Immature natural killer cell (primary cell): ENCODE measurements at places on chromosomes 16 and 17. TPM values are rescaled to one million over a fixed set of nuclear protein-coding genes. Genes with fewer than 3 reads are reported as not detected.
A peak's percentile ranks its signal among the peaks of the same experiment; 100 is the strongest.

CSH1 gene
- polyA plus RNA-seq = not detected

ATP6V0A1 gene
- polyA plus RNA-seq = 0.76 TPM

CLEC3A gene
- polyA plus RNA-seq = not detected

GUCY2D gene
- polyA plus RNA-seq = not detected

DNA sequence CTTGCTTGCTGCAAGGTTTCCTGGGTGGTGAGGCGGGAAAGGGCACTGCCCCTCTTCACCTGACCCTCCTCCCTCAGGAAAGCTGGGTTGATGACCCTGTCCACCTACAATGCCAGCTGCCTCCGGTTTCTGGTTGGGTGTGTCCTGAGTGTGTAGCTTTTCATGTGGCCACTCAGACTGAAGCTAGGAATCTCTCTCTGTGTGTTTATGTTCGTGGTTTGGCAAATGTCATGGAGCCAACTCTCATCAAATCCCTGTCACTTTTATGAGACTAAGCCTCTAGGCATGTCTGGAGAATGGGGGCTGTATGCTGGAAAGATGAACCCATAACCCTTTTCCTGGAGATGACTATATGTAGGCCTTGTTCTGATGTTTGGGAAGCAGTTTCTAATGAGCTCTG, 17.1 kb downstream of the PLEKHG4 start:
- H3K4me1 ChIP-seq = peaks cover 8% of the 10 kb centered on the region
- DNase-seq = no peak
- H3K36me3 ChIP-seq = no peaks in the 10 kb centered on the region
- no peak overlapping the region for H3K4me3 ChIP-seq

DNA sequence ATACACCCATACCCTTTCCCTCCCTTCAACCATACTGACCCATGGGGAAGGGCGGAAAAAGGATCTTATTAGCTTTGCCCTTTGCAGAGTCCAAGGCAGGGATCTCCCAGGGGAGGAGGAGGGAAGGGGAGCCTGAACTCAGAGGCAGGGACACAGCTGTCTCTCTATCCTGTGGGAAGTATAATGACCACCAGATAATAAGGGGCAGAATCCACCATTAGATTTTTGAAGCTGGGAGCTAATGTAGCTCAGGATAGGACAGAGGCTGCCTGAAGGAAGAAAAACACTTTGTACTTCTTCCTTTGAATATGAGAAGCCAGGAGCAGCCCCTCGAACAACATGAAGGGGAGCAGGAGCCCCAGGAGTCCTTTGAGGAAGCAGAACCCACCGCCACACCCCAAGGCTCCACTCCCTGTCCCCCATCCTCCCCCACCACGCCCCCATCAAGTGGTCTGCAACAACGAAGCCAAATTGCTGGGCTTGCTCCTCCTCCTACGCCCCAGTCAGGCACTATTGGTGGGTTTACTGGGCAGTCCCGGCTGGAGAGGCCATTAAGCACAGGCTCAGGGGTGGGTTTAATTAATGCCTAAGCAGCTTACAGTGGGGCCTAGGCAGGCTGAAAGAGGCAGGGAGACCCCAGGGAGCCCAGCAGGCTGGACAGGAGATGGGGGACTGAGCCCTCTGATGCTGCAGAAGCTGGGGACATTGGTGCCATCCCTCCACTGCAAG, 5.3 kb downstream of the MPP2 start:
- no peaks in the 10 kb centered on the region for H3K36me3 ChIP-seq
- H3K27ac ChIP-seq = no peak overlapping the region
- no peak for DNase-seq
- no peak overlapping the region for H3K4me3 ChIP-seq
- peaks cover 9% of the 10 kb centered on the region for H3K4me1 ChIP-seq
- peaks cover 9% of the 10 kb centered on the region for H3K27me3 ChIP-seq

DNA sequence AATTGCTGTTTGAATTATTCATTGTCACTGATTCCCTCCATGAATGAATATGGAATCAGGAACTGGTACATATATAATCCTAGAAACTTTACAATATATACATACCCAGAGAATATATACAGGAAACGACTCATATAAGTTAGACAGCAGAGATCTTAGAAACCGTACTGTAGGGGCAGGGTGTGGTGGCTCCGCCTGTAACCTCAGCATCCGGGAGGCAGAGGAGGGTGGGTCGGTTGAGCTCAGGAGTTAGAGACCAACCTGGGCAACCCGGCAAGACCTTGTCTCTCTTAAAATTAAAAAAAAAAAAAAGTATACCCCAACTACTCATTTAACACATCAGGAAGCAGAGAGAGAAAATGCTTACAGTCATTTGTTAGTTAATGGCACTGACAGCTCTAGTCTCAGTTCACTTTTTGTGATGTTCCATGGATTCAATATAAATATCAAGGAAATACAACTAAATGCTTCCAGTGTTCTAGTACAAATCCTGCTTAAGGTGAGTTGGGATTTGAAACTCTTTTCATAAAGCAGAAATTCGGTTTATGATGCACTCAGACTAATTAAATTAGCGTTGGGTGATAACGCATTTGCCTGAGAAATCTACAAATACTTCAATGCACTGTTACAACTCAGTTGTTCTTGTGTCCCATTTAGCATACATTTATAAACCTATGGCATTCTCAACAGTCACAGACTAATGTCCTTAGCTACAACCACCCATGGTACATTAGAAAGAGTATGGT, 5.6 kb downstream of the GLG1 start:
- H3K36me3 ChIP-seq = peaks cover 5% of the 10 kb centered on the region
- DNase-seq = peak; percentile 52
- H3K27me3 ChIP-seq = peaks cover 3% of the 10 kb centered on the region
- peaks cover 77% of the 10 kb centered on the region for H3K4me1 ChIP-seq
- H3K27ac ChIP-seq = peak overlapping the region; percentile 88

DNA sequence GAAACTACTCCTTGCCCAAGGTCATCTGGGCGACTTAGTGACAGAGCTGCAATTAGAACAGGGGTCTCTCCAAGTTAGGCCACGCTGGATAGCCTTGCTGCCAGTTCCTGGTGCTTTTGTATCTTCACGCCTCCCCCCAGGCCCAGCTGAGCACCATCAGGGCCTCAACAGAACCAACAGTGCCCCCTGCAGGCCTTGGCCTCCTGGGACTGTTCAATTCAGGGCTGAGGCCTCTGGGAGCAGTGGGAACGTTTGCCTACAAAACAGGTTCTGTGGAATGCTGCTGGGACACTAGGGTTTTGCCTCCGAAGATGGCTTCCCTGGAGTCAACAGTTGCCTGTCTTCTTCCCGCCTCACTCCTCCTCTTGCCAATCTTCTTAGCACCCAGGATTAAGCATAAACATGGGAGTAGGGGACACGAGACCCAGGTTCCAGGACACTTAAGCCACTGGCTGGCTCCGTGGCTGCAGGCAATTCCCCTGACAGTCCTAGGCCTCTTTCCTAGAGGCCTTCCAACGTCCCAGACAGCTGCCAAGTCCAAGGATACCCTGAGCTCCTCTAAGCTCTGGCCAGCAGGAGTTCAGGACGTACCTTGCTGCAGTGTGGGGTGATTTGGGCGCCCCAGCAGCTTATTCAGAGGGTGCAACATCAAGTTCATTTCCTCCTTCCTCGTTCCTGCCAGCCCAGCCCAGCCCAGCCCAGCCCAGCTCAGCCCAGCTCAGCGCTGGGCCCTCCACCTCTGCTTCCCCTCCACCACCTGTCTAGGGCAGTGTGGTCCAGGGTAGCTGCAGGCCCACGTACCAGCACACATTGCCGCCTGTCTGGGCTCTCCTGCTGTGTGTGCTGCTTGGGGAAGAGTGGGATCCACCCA, 246.6 kb upstream of the RPL38 start:
- H3K27me3 ChIP-seq = peaks cover 2% of the 10 kb centered on the region
- H3K4me1 ChIP-seq = peaks cover 4% of the 10 kb centered on the region
- DNase-seq = peak; percentile 48
- no peak overlapping the region for H3K27ac ChIP-seq
- no peaks in the 10 kb centered on the region for H3K36me3 ChIP-seq

GRCh38 chr16:71501547-71501946, 12.4 kb upstream of the ZNF19 start:
- no peak overlapping the region for H3K4me3 ChIP-seq
- H3K27me3 ChIP-seq = peaks cover 6% of the 10 kb centered on the region
- no peak overlapping the region for H3K27ac ChIP-seq
- no peak for DNase-seq
- no peaks in the 10 kb centered on the region for H3K4me1 ChIP-seq

GRCh38 chr16:14539156-14539555, 90.9 kb downstream of the PARN start:
- no peaks in the 10 kb centered on the region for H3K27me3 ChIP-seq
- H3K4me1 ChIP-seq = no peaks in the 10 kb centered on the region
- no peak overlapping the region for H3K4me3 ChIP-seq
- H3K36me3 ChIP-seq = peaks cover 35% of the 10 kb centered on the region
- H3K27ac ChIP-seq = no peak overlapping the region

DNA sequence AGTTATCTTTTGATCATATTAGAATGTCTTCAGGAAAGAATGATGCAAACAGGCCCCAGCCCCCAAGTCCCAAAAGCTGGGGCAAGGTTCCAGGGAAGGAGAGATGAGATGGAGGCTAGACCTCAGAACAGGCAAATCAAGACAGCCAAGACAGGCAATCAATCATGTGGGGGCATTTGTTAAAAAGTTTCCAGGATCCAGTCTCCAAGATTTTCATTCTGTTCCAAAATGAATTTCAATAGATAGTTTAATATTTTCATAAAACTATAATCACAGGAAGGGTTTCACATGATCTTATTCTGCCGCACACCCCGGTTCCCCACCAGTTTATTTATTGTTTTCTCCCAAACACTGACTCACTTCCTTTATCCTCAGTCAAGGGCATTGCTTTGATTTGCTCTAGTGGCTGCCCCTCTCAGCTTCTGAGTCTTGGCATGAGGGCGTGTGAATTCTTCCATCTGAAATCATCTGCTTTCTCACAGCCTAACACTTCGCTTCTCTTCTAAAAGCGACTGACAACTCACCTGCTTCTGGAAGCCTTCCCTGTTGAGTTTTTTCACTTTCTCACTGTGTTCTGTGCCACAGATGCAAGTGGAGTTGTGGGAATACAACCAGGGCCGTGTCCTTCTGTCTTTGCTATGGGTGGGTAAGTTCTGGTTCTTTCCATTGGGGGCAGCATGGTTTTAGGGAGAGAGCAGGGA, 12.2 kb upstream of the TERF2 start:
- H3K27me3 ChIP-seq = no peaks in the 10 kb centered on the region
- peaks cover 6% of the 10 kb centered on the region for H3K4me1 ChIP-seq
- H3K36me3 ChIP-seq = no peaks in the 10 kb centered on the region
- H3K4me3 ChIP-seq = no peak overlapping the region
- DNase-seq = no peak
- H3K27ac ChIP-seq = no peak overlapping the region
